ENCODE measurements at places on chromosomes 4 and X. TPM values are rescaled to one million over a fixed set of nuclear protein-coding genes. Genes with fewer than 3 reads are reported as not detected.

GRCh38 chr4:7170012-7170411, 22.3 kb upstream of the SORCS2 start:
- no peak for DNase-seq

GRCh38 chr4:70177090-70177489, 18.4 kb upstream of the ODAM start:
- DNase-seq = no peak

The TIGD4 gene
- 2.7 TPM for total RNA-seq

GRCh38 chr4:100177126-100177525, 13.1 kb downstream of the DDIT4L start:
- DNase-seq = no peak

The SLAIN2 gene
- 345 TPM for total RNA-seq

- DNase-seq = no peak
Observed at GRCh38 chr4:1212546-1213335, 36.2 kb downstream of the CTBP1 start.

- DNase-seq = no peak
Observed at GRCh38 chr4:129862461-129862860, 766.5 kb downstream of the C4orf33 start.

The TMEM35A gene
- total RNA-seq = 66.4 TPM

DNA sequence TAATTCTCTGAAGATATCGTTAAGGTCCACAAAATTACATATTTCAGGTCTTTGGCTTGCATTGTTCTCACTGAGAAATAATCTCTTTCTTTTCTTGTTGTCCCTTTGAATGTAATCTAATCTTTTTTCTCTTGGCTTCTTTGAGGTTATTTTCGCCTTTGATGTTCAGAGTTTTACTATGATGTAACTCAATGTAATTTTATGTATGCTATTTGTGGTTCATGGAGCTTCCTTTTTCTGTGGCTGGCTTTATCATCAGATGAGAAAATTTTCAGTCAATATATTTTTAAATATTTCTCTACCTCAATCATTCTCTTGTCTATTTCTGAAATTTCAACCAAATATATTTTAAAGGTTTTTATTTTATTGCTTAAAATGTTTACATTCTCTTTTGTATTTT, 672.2 kb downstream of the TRAM1L1 start:
- DNase-seq = no peak

The PHEX gene
- 1.7 TPM for total RNA-seq

The AFM gene
- total RNA-seq = not detected

DNA sequence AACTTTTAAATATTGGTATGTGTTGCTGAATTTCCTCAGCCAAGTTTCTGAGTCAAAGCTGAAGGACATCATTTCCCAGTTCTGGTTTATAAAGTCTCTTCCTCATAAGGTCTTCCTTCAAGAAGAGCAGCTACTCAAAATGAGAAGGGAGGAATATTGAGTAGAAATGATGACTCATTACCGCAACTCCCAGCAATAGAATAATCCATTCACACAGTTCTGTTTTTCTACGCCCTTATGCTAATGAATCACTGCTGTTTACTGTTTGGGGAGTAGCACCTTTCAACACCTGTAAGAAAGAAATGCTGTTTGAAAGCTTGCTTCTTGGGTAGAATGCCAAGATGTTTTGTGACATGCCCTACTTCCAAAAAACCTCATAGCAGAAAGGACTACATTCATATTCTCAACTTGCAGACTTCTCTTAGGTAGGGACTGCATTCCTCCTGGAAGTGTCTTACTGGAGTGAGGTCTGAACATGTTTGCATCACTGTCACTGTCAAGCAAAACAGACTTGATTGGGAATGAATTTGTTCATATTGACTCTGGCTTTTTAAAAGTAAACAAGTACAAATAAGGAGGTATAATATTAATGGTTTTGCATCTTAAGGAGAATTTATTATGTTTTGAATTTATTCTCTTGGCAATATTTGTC, 147.2 kb upstream of the BANK1 start:
- no peak for DNase-seq

The MAGEB17 gene
- 0.16 TPM for total RNA-seq

- DNase-seq = no peak
Observed at GRCh38 chrX:110211340-110211739, 106.5 kb downstream of the AMMECR1 start.

DNA sequence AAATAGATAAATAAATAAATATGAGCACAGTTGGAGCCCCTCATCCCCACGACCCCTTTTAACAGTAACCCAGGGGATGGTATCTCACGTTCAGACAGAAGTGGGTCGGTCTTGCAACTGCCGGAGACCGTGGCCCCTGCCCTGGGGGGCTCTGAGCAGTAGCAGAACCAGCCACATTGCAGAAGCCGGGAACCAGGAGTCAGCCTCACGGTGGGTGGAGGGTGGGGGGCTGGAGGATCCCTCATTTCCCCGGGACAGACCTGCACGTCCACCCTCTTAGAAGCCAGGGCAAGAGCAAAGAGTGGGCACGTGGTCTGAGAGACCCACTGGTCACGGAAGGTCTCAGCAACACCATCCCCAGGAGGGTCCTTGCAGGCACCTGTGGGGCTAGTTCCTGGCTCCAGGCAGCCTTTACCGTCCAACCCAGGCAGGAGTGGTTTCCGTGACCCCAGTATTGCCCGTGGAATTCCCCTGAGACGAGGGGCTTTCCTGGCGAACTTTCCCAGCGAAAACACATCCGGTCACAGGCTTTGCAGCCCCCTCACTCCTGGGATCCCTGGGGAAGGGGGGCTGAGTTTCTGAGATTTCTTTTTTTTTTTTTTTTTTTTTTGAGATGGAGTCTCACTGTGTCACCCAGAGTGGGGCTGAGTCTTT, 8.8 kb upstream of the IL3RA start:
- no peak for DNase-seq

GRCh38 chrX:140104760-140105159, 139.4 kb upstream of the CXorf66 start:
- no peak for DNase-seq

- no peak for DNase-seq
Observed at GRCh38 chr4:113707048-113707447, 54.5 kb downstream of the CAMK2D start.

GRCh38 chr4:10032625-10033024, 11.3 kb upstream of the SLC2A9 start:
- no peak for DNase-seq

The RAB33A gene
- 36.5 TPM for total RNA-seq

DNA sequence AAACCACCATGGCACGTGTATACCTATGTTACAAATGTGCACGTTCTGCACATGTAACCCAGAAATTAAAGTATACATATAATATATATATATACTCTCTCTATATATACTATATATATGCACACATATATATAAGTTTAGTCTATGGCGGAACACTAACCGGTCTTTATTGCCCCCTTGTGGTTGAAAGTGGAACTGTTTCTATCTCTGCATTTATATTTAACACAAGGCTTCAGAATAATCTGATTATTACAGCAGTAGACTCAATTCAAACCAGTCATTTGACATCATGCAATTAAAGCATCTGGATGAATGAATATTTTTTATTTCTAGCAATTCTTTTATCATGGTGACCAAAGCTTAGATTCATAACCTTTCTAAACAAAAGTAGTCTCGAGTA, 14.6 kb downstream of the RAB9B start:
- DNase-seq = no peak

The NLRP2B gene
- 0.16 TPM for total RNA-seq

GRCh38 chrX:71178908-71179307, 34.3 kb downstream of the NLGN3 start:
- peak; percentile 6 for DNase-seq

GRCh38 chrX:107355533-107355932, 93.9 kb upstream of the FRMPD3 start:
- no peak for DNase-seq

The CFAP99 gene
- not detected for total RNA-seq

DNA sequence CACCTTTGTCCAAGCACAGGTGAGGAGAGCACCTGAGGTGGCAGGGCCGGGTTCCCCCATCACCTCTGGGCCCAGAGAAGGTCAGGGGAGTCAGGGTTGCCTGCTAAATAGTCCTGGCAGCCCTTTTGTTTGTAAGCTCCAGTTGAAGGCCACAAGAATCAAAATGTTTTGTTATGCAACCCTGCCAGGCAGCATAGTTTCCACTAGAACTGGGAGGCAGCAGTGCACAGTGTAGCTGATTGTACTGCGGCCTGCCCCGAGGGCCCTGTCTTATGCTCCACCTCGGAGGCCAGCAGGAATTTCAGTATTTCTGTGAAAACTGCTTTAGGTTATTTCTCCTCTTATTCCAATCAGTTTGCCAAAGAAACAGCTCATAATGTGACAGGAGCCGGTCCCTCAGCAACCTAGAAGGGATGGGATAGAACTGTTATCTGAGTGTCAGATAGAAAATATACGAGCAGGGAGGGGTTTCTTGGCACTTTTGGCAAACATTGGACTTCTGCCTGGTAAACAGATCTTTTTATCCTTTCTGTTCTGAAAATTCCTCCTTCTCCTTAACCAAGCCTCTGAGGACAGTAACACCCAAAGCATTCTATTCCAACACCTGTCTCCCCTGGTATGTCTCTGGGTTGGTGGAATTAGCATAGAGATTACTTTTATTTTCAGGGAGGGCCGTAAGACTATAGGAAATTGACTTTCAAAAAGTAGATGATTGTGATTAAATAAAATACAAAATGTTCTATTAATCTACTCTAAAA, 93.6 kb downstream of the LNX1 start:
- no peak for DNase-seq

DNA sequence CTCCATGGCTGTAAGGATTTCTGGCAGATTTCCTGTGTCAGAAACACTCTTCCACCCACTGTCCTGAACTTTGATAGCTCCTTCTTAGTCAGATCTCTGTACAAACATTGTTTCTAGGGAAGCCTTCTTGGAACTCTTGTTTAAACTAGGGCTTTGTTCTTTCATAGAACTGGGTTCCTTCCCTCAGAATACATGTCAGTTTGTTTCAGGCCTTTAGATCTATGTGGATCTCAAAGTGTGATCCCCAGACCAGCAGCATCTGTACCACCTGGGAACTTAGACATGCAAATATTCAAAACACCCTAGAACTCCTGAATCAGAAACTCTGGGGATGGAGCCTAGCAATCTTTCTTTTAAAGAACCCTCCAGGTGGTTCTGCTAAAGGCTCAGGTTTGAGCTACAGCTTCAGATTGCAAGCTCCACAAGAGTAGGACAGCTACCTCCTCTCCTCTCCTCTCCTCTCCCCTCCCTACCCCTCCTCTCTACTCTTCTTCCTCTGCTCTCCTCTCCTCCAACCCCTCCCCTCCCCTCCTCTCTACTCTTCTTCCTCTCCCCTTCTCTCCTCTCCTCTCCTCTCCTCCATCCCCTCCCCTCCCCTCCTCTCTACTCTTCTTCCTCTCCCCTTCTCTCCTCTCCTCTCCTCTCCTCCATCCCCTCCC, 12.7 kb downstream of the RASSF6 start:
- no peak for DNase-seq

GRCh38 chr4:15779306-15779705, 1.2 kb downstream of the CD38 start:
- peak; percentile 39 for DNase-seq

GRCh38 chr4:142727149-142727548, 119.0 kb downstream of the INPP4B start:
- no peak for DNase-seq

DNA sequence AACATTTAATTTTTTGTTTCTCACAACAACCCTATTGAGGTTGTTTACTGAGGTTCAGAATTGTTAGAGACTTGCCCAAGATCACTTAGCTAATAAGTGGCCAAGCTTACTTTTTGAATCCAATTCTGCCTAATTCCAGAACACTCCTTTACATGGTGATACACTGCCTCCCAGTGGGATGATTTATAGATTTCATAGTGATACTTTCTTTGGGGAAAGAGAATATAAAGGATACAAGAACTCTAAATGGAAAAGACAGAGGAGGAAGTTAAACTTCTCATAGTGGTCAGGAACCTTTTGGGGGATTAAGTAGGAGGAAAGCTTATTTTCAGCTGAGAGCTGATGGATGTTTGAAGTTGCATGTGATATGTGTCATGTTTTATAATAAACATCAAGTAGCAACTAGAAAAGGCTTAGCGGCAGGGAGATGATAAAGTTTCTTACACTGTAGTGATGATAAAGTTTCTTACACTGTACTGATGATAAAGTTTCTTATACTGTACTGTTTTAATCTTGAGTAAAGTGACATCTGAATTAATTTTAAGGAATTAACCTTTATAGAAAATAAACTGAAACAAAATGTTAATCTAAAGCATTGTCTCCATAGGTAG, 15.3 kb downstream of the STAG2 start:
- no peak for DNase-seq
